ENCODE measurements at places on chromosomes 2 and 18. TPM values are rescaled to one million over a fixed set of nuclear protein-coding genes. Genes with fewer than 3 reads are reported as not detected.

GRCh38 chr18:6719910-6720683 lies 9.4 kb upstream of the ARHGAP28 start:
- no peak for DNase-seq

- DNase-seq, result no peak
Observed at GRCh38 chr2:207139552-207139951, 26.2 kb downstream of the KLF7 start.

DNA sequence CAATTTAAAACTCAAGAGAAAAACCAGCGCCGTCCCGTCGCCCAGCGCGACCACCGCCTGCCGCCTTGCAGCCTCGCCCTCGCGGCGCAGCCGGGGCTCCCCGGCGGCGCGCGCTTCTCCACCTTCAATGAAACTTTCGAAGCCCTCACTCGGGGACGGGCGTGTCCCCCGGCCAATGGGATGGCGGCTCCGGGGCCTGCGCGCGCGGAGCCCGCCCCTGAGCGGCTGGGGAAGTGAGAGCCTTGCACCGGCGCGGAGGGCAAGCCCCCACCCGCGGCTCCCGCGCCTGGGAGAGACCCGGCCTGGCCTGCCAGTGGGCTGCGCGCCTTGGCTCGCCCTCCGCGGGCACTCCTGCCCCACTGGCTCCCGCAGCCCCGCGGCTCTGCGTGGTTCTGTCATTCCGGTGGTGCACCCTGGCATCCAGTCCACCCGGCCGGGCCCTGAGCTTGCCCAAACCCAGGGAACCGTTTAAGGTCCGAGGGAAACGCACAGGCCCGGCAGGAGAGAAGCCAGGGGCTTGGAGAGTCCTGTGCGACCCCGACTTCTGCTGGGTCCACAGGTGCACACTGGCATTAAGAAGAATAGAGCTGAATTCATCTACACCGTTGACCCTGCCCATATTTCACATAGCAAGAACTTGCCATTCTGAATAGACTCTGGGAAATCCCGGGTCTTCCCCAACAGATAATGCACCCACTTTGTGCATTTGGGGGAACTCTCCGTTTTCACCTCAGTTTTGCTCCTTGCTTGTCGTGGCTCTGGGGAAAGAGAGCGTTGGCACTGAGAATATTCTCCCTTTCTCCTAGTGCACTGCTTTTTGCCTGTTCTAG lies at the start of gene PIEZO2:
TSS of gene PIEZO2 (minus strand) at position 129 of the 830 bp plus-strand sequence. CDS start 981 bp downstream, outside the sequence.
- DNase-seq, result no peak

GRCh38 chr2:227150222-227150936 lies 13.6 kb downstream of the COL4A4 start:
- DNase-seq, result no peak

DNA sequence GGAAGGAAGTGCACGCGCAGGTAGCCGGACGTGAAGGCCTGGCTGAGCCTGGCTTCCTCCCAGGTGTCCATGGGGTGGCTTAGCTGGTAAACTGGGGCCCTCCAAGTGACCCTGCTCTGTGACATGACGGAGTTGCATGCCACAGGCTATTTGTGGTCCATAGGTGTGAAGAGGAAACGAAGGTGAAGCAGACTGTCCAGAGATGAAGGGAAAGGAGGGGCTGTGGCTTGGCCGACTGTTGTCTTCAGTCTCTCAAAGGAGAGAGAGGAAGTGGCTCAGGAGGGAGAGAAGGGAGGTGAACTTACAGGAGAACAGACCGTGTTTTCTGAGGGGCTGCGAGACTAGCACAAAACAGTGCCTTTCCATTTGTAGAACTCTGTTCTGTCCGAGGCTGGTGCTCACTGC lies 19.3 kb downstream of the INPP5D start:
- no peak for DNase-seq

DNA sequence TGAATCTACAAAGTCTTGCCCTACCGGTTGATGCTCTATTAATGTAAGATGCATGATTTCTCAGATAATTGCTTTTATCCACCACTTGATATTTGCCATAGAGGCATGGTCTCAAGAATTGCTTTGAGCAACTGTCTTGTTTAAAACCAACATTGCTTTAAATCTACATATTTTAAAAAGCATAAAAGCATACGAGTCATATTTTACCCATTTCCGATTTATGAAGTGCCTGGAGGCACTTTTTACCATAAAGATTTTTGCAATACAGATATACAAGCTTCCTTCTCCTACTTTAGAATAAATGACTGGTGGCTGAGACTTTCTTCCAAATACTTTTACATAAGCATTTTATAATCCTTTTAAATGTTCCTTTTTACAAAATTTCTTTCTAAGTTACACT lies 517.6 kb downstream of the TXNL1 start:
- no peak for DNase-seq

DNA sequence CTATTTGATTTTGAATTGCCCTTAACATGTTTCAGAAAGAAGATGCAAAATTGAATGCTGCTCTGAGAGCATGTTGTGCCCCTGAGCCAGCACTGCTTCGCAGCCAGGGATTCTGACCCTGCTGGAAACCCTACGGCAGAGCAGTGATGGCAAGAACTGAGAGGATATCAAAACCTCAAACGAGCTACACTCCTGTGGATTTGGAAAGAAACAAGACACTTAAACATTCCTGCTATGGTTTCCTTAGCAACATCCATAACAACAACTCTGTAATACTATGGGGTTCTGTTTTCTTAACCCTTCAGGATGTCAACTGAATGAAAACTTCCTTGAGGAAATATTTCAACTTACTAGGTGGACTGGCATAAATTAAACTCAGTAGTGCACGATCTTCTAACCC lies 649.1 kb downstream of the NYAP2 start:
- no peak for DNase-seq

GRCh38 chr2:30639836-30640235 lies 167.4 kb downstream of the CAPN13 start:
- DNase-seq, result no peak

DNA sequence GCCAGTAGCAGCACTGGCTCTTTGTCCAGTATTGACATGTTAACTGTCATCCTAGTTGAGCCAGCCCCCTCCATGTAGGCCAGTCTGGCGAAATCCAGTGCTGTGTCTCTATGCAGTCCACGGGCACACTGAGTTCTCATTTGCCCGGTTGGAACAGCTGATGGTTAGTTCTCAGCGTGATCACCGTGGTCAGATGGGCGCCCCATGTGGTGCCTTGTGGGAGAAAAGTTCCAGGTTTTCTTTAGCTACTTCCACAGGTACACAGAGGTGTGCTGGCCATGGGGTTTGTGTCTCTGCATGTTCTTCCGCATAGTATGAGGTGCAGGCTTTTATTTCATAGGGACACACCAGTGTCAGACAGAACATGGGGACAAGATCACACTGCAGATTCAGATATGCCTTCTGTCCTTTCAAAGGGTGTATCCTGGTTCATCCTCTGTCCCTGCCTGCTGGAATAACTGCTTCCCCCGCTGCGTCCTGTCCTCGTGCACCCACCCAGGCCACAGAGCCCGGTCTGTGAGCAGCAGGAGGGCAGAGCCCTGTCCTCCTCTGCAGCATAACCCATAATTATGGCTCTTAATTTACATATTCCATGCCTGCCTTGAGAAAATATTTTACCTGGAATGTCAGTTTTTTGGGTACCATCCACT lies 334.1 kb downstream of the GBX2 start:
- no peak for DNase-seq

GRCh38 chr2:108920-109809 lies 62.9 kb upstream of the FAM110C start:
- DNase-seq, result no peak

- no peak for DNase-seq
Observed at GRCh38 chr18:58951986-58952702, 87.5 kb downstream of the ZNF532 start.

DNA sequence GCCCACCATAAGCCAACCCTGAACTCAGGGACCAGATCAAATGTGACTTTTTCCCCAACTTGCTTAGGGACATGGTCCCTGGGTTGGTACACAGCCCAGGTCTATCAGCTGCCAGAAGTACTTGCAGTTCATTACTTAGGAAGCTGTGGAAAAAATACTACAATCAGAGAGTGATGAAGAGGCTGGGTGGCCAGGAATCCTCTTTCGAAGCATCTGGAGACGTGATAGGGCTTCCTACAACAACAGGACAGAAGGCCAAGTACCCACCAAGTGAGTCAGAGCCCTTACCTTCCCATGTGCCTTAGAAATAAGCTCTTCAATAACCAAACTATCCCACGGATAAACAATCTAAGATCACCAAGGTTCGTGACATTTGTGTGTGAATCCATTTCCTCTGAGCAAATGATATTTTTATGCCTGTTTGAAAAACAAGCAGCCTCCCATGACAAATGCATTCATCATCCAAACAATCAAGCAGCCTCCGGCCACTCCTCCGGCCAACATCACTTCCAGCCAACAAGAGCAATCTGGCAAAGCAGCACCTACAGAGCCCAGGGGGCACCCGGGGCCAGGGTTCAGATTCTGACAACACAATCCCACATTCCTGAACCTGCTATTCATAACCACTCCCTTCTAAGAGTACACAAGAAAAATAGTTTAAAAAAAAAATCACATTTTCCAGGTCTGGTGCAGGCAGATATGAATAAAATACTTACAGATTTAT lies 26.4 kb downstream of the TBC1D8 start:
- no peak for DNase-seq

DNA sequence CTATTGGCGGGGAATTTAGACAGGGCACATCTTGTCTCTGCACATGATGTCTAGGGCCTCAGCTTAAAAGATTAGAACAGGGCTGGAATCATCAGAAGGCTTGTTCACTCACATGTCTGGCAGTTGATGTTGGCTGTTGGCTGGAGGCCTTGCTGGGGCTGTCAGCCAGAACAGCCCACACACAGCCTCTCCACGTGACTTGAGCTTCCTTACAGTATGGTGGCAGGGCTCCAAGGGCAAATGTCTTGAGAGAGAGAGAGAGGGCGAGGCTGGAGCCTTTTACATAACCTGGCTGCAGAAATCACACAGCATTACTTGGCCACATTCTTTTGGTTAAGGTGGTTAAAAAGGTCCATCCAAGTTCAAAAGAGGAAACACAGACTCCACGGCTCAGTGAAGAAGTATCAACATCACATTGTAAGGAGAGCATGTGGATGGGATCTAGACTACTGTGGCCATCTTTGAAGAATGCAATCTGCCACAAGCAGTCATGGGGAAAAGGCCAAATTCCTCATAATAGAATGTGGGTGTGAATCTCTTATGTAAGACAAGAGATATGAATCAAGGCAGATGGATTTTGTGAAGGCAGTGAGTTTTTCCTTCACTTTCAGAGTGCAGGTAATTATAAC lies 30.4 kb downstream of the SRSF7 start:
- DNase-seq, result no peak

DNA sequence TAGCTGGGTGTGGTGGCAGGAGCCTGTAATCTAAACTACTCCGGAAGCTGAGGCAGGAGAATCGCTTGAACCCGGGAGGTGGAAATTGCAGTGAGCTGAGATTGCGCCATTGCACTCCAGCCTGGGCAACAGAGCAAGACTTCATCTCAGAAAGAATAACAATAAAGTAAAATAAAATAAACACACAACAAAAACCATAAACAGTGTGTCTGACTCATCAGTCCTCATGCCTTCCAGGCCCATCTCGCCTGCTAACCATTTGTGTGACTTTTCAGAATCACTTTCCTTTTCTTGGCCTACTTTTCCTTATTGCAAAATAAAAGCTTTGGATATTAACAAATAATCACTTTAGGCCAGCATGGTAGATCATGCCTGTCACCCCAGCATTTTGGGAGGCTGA lies 42.0 kb upstream of the ASXL2 start:
- no peak for DNase-seq

DNA sequence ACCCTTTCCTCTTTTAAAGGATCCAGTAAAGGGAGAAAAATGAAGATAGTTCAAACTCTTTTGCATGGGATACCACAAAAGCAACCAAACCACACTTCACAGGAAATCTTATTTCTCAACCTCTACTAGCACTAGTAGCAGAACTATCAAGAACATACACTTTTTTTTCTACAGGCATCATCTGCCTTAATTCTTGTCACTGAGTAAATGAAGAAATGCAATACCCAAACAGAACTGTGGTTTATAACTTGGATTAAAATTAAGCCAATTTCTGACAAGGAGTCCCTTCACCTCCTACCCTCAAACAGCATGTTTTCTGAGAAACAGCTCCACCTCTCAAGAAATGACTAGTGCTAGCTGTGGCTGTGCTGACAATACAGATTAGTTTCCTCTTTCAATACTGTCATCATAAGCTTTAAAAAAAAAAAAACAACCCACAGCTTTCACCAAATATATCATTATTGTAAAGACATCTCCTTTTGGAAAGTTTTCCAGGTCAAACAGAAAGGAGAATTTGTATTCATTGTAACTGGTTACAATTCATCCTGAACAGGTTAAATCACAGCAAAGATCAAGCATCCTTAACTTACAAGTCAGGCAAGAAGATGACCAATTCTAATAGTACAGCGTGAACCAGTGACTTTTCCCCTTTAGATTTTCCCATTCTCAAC lies 44.4 kb downstream of the PTPN2 start:
- peak; percentile 69 for DNase-seq

Gene MC4R
- not detected for total RNA-seq

Gene QPCT
- 0.38 TPM for total RNA-seq

Gene MEIS1
- 5.4 TPM for total RNA-seq

Gene LYPD6B
- not detected for total RNA-seq

Gene LRRC30
- total RNA-seq, result not detected

Gene LIPG
- total RNA-seq, result 0.48 TPM

Gene CNGA3
- not detected for total RNA-seq

All from natural killer cell (primary cell).